EL (cell line): ENCODE measurements at places on chromosomes 1 and 21.

GRCh38 chr1:156464825-156465452 lies 35.6 kb downstream of the MEF2D start:
- DNase-seq = no peak

DNA sequence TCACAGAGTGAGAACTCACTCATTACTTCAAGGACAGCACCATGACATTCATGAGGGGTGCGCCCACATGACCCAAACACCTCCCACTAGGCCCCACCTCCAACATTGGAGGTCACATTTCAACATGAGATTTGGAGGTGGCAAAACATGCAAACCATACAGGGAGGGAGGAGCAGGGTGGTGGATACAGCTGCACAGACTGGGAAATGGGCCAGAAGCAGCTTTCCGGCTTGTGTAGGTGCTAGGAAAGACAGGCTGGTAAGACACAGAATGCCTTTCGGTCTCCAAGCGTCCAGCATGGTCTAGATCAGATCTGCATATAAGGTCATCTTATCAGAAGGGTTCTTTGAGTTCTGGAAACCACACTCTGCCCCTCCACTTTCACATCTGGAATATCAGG lies 35.1 kb upstream of the TINAGL1 start:
- no peak for DNase-seq

GRCh38 chr1:52164604-52165003 lies 22.7 kb downstream of the ZFYVE9 start:
- peak; percentile 23 for DNase-seq

DNA sequence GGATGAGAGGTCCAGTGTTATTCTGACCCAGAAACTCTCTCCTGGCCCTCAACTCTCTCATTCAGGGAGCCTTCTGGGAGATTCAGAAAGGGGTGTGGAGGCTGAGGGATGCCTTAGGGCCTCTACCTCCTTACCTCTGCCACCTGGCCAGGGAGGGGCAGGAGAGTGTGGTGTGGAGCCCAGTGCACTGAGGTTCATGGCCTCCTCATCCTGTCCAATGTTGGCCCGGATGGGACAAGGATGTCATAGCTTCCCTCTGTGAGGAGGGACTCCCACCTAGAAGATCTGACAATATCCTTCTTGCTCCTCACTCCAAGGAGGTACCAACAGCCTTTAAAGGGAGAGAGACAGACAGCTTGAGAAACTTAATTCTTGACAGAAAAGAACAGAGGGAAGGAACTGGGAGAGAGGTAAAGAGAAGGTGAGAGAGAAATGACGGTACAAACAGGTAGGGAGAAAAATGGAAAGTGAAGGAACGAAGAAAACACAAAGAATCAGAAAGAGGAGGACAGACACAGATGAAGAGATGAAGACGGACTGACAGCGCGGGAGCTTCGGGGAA lies 779 bp downstream of the BEND5 start:
- no peak for DNase-seq

DNA sequence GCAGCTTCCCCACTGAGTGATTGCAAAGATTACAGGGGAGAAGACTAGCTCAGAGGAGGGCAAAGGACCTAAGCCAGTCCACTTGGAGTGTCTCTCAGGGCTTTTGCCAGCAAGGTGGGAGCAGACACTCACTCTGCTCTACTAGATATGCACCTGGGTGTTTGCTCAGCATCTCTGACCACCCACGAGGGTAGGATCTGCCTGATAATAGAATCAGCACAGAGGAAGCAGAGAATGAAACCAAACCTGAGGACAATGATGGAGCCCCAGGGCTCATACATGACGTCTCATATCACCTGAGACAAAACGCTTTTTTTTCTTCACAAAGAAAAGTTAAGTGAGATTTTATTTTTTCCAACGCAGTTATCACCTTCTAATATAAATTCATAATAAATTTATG lies 79.4 kb downstream of the RRAGC start:
- no peak for DNase-seq

DNA sequence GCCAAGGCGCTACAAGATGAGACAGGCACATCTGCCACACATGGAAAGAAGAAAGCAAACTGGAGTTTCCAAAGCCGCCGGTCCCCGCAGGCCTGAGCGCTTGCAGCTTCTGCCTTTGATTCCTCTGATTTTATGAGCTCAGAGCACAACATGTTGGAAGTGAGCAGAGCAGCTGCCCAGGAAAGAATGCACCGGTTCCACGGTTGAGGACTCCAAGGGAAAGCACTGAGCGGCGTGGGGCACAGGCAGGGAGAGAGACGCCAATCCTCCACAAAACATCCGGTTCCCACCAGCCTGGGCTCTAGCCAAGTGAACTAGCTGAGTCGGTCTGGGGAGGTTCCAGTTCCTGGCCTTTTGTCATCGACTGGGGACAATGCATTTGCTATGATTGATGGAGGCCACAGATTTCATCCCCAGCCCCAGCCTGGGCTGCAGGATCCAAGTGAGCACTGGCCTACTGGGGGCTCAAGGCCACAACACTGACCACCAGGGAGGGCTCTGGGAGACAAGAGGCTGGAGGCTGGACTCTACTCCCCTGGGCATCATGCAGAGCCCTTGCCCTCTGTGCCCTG lies 253.1 kb upstream of the IRF2BP2 start:
- peak; percentile 73 for DNase-seq

GRCh38 chr1:63888984-63889383 lies 115.2 kb downstream of the ROR1 start:
- DNase-seq = peak; percentile 48

DNA sequence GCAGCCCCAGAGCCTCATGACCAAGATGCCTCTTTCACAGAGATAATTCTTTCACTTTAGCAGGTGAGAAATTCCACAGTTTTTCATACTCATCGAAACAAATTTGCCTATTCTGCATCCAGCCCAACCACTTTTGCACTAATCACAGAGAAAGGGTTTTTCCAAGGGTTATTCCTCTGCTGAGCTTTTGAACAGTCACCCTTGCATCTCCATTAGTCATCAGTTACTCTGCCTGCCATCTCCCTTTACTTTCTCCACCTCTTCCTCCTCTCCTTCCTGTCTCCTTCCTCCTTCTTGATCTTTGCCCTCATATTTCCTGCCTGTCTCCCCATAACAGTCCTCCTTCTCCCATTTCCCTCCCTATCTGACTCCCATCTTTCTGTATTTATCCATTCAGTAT lies 43.9 kb downstream of the FH start:
- DNase-seq = peak; percentile 50

- no peak for DNase-seq
Measured at GRCh38 chr1:114167226-114167625, 13.6 kb upstream of the SYT6 start.

- DNase-seq = peak; percentile 72
Measured at GRCh38 chr1:1230656-1231399, 973 bp downstream of the SDF4 start.

GRCh38 chr1:150281221-150281757 lies 1.1 kb upstream of the CIART start:
- peak; percentile 75 for DNase-seq

GRCh38 chr1:165988817-165989216 lies 161.4 kb downstream of the UCK2 start:
- no peak for DNase-seq

DNA sequence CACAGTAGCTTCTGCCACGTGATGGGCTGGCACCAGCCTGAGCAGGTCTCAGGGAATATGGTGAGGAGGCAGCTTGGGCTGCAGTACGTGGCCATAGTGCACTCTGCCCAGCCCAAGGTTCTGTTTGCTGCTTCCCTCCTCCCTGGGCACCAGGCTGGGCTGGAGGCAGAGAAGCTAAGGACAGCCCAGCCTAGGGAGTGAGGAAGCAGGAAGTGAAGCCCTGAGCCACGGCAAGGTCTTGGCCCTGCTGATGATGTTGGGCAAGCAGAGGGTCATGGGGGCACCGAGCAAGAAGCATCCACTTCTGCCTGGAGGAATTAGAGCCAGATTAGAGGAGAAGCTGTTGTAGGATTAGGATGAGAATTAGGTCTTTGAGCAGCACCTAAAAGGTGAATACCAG lies 326.7 kb upstream of the VAMP3 start:
- DNase-seq = no peak

DNA sequence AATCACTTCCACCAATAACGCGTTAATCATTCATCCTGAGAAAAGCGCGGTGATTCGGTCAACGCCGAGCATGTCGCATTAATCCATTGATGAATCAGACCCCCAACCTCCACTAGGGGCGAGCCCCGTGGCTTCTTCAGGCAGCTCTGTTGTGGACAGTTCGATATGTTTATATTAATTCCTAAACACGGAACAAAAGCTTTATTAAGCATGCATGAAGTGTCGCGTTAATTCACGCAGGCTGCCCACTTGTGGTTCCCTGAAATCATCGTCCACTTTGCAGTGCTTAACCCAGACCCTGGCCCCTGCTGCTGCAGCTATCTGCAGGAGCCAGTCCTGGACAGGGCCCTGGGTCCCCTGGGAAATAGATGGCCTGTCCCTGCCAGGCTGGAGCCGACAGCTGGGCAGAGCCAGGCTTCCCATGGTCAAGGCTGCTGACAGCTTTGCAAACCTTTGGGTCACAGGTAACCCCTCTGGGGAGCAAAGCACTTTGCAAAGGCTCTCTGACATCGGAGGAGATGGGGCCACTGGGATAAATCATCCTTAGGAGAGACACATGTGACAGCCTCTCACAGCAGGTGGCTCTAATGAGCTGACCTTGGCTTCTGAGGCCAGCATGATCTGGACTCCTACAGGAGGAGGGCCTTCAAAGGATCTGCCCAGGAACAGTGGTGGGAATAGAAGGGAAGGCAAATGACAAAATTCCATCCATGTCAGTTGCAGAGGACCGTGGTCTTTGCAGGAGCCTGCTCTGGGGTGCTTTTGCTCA lies 137.0 kb upstream of the AJAP1 start:
- no peak for DNase-seq

- DNase-seq = peak; percentile 6
Measured at GRCh38 chr1:106926803-106927582, 129.5 kb upstream of the PRMT6 start.

DNA sequence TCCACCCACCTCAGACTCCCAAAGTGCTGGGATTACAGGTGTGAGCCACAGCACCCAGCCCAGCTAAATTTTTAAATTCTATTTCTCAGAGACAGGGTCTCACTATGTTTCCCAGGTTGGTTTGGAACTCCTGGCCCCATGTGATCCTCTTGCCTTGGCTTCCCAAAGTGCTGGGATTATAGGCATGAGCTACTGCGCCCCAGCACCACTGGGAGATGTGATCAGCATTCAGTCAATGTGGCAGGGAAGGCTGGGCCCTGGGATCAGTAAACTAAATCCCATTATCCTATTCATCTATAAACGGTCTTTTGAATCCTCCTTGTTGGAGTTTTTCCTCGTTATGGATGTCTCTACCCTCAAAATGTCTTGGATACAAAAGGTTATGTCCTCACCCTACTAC lies 113.5 kb downstream of the PGBD5 start:
- no peak for DNase-seq

DNA sequence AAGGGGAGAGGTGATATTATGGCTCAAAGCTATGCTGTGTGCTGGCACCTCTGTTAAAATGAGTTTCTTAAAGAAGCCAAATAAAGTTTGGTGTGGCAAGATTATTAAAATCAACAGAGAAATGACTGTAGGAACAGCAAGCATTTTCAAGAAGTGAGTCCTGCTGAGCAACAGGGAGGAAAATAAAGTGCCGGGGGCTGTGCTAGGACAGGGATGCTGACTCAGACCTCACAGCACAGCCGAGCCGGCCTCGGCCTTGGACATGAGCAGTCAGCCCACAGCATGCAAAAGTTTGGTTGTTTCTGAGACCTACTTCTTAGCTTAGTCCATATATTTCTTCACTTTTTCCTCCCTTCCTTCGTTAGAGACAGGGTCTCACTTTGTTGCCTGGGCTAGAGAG lies 19.2 kb downstream of the CNIH3 start:
- peak; percentile 88 for DNase-seq

GRCh38 chr1:171188388-171189266 lies 3.5 kb downstream of the FMO2 start:
- DNase-seq = peak; percentile 51

DNA sequence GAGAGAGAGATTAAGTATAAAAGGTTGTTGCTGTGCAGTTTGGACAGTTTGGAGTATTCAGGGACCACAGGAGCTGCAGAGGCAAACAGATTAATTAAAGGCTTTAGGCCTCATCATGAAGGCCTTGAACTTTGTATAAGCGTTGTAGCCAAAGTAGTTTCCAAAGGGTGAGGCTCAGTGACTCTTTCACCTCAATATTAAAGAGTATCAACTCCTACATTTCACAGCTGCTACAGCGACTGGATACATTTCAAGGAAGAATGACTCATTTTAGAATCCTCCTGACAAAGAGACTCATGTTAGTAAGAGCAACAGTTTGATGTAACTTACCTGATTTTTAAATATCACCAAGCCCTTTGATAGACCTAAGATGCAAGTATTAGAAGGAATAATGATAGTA lies 355.5 kb downstream of the HLX start:
- peak; percentile 13 for DNase-seq
